ENCODE measurements at places on chromosomes 2 and 18.

- DNase-seq, result no peak
Observed at GRCh38 chr2:224284134-224284946, 117.6 kb downstream of the FAM124B start.

DNA sequence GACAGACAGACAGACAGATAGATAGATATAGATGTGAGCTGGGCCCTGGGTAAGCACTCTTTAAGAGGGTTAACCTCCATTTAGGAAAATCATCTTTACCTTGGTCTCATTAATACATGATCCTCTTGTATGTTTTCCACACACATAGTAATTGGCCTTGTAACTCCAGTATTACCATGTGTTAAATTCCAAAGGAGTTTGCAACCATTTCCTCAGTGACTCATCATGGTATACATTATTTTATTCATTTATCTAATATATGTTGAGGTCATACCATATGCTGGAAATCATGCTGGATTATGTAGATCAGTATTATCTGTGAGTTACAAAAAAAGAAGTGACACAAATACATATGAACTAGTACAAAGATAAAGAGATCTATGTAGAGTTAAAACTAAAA, 504.3 kb downstream of the DCC start:
- no peak for DNase-seq

- DNase-seq, result no peak
Observed at GRCh38 chr18:11842562-11842961, 8.7 kb upstream of the CHMP1B start.

- DNase-seq, result no peak
Observed at GRCh38 chr2:1886405-1886992, 142.2 kb upstream of the PXDN start.

DNA sequence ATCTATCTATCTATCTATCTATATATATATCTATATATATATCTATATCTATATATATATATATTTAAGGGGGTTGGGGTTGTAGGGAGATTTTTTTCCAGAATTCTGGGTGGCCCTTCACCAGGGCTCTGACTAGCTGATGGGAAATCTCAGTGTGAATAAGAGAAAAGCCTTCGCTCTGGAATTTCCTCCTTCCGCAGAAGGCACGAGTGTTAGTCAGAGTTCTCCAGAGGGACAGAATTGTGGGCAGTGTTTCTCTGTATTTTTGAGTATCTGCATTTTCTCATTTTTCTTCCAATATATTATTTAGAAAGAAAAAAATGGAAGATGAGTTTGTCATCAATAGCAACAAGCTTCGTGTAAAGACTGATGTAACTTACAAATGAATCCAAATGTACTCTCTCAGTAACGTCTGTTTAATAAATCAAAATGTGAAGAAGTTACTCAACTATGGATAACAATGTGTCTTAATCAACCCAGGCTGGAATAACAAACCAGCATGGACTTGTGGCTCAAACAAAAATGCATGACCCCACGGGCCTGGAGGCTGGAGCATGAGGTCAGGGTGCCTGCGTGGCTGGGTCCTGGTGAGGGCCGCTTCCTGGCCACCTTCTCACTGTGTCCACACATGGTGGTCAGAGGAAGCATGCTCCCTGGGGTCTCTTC, 10.6 kb upstream of the SNTG2 start:
- no peak for DNase-seq

DNA sequence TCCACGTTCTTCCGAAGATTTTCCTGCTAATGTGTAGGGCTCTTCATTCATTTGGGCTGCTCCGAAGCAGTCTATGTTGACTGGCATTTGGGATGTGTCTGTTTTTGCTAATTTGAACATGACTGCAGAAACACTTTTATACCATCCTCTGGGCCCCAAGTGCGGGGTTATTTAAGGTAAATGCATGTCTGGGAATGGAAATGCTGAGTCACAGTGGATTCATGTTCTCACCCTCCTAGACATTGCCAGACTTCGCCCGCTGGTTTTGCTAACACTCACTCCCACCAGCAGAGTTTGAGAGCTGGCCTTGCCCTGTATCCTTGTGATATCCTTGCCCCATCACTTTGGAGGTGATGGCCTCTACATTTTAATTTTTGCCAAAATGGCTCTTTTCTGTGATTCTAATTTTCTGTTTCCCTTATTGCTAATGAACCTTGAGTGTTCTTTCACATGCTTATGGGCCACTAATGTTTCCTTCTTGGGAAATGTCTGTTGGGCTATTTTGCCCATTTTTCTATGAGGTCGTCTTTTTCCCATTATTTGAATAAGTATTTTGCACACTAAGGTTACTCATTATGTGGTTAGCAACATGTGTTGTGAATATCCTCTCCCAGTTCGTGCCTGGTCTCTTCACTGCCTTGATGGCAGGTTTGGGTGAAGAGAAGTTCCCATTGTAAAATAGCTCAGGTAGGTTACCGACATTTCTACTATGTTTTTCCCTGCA, 204.1 kb downstream of the GLI2 start:
- DNase-seq, result no peak

GRCh38 chr2:46692316-46692715, 213.0 kb downstream of the TMEM247 start:
- no peak for DNase-seq

DNA sequence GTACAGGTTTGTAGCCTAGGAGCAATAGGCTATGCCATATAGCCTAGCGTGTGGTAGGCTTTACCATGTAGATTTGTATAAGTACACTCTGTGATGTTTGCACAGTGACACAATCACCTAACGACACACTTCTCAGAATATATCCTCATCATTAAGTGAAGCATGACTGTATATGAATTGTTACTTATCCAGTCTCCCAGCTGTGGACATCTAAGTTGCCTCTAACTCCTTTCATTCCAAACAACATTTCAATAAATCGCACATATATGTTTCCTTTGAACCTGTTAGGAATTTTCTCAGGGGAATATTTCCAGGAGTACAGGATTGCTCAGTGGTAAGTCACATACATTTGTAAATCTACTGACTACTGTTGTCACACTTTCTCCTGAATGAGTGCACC, 90.0 kb downstream of the ARHGAP15 start:
- no peak for DNase-seq

- no peak for DNase-seq
Observed at GRCh38 chr2:218889937-218890336, 9.3 kb downstream of the WNT10A start.

DNA sequence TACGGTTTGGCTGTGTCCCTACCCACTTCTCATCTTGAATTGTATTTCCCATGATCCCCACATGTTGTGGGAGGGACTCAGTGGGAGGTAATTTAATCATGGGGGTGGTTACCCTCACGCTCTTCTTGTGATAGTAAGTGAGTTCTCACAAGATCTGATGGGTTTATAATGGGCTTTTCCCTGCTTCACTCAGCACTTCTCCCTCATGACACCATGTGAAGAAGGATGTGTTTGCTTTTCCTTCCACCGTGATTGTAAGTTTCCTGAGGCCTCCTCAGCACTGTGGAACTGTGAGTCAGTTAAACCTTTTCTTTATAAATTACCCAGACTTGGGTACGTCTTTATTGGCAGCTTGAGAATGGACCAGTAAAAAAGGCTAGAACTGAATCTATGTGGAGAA, 750.0 kb upstream of the ID2 start:
- no peak for DNase-seq

DNA sequence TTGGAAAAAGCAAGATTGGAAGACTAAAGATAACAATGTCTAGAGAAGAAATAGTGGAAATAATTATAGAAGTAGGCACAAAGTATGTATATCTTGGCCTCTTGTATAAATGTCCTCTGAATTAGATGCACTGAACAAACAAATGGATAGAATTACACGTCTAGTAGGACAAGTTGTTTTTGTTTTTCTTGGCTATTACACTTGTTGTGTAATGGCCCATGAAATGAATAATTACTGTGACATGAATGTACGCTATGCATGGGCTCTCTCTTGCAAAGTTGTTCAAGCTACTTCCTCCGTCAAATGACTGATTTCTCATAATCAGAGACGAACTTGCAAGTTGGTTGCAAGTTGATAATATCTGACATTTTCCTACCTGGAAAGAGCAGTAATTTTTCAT, 126.2 kb downstream of the PDE1A start:
- no peak for DNase-seq

DNA sequence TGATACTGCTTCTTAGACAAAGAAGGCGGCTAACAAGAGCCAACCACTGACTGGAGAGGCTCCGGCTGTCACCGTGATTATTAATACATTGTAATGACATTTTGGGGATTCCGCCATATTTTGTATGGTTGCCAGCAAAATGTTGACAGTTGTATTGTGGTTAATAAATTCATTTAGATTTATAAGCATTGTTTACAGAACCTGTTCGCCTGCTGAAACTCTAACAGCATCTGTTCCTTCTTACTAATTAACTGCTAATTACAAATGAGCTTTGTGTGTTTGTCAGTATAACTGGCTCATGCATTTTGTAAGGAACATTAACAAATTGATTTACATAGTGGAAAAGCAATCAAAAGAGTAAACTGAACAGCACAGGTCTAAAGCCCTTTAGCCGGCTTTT, 332.4 kb downstream of the GBX2 start:
- no peak for DNase-seq

- DNase-seq, result no peak
Observed at GRCh38 chr2:196441527-196441926, 198.0 kb upstream of the CCDC150 start.

- DNase-seq, result no peak
Observed at GRCh38 chr2:96264086-96264485, 1.7 kb downstream of the TMEM127 start.

DNA sequence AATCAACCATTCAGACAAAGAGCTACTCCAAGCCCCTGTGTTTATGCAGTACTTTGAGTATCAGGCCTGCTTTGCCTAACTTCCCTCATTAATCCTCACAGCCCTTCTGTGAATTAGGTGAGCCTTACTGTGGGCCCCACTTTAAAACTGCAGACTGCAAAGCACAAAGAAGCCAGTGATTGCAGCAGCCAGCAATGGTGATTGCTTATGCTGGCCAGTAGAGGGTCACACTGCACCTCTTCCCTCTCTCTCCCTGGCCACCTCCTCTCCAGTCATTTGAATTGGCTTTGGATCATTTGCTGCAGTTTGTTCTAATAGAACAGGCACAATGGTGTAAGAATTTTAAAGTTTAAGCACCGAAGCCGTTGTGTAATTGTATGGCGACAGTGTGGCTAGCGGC, 229.9 kb downstream of the AGPS start:
- DNase-seq, result no peak

DNA sequence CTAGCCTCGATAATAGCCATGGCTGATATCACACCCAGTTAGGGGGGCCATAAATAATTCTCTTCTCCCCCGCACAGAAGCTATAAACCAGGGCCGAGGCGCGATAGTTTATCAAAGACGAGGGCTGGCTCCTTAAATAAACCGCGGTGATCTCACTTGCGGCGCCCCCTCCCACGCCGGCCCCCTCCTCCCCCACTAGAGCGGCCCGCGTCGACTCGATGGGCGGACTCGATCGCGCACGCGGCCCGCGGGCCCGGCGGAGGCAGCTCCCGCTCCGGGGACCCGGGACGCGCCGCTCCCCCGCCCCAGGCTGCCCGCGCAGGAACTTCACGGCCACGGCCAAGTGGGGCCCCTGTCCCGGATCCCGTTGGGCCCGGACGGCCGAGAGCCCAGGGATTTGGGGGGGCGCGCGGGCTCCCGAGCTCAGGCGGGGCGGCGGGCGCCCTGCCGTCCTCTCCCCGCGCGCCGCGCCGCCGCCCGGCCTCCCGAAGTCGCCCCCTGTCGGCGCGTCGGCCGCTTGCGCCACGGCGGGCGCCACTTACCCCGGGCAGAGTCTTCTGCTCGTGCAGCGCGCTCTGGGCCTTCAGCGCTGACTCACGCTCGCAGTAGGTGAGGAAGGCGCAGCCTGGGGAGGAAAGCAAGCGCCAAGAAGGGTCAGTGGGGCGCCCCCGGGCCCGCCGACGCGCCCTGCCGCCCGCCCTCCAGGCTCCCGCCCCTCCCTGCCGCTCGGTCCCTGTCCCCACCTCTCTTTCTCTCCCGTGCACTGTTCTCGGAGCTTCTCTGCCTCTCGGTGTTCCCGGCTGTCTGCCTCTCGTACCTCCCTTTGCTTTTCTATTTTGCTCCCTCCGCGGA, 80.4 kb downstream of the CELF4 start:
- DNase-seq, result no peak

DNA sequence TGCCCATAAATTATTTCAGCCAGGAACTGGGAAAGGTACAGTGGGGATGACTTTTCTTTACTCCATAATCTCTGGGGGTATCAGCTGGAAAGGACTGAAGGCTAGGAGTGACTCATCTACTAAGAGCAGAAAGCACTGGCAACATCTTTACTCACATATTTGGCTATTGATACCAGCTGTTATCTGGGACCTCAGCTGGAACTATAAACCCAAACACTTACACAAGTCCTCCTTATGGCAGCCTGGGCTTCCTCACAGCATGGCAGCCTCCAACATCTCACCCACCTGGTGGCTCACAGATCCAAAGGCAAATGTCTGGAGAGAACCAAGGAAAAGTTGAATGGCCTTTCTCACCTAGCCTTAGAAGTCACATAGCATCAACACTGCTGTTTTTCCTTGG, 379.0 kb upstream of the RND3 start:
- no peak for DNase-seq

DNA sequence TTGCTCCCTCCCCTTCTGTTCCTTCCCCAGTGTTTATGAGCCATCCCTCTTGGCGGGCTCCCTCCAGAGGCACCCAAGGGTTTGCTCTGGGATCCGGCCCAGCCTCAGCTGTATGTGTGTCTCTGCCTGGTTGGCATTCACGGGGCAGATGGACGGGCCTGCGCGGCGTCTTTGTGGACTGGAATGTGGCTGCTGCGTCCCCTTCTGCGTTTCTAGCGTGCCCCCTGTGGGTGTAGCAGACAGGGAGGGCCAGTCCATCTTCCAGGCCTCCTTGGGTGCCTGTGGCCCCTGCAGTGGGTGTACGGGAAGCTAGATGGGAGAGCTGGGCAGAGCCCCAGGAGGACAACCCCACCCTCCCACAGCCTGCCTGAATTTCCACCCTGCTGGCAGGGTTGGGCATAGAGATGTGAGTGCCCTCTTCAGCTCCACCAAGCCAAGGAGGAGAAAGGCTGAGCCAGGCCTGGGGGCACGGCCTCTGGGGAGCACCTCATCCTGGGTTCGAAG, 15.7 kb downstream of the GPC1 start:
- no peak for DNase-seq

- DNase-seq, result no peak
Observed at GRCh38 chr2:43230351-43230885, 4.0 kb upstream of the ZFP36L2 start.

- DNase-seq, result no peak
Observed at GRCh38 chr2:23616630-23617029, 231.7 kb downstream of the KLHL29 start.

GRCh38 chr18:54801374-54801773, 26.9 kb upstream of the RAB27B start:
- DNase-seq, result no peak

GRCh38 chr2:135225781-135226180, 173.7 kb downstream of the RAB3GAP1 start:
- no peak for DNase-seq

- DNase-seq, result no peak
Observed at GRCh38 chr2:152458441-152458940, 123.5 kb downstream of the FMNL2 start.

- DNase-seq, result no peak
Observed at GRCh38 chr2:205763708-205764211, 81.5 kb downstream of the NRP2 start.

GRCh38 chr18:24917767-24918166, 434.2 kb downstream of the ZNF521 start:
- DNase-seq, result no peak

Measured in stimulated activated CD8-positive, alpha-beta memory T cell treated with anti-CD3 and anti-CD28 coated beads, Interleukin-7, amount 100 ng/mL, for 1 hour (primary cell).